ENCODE measurements at places on chromosomes 13 and 19.

DNA sequence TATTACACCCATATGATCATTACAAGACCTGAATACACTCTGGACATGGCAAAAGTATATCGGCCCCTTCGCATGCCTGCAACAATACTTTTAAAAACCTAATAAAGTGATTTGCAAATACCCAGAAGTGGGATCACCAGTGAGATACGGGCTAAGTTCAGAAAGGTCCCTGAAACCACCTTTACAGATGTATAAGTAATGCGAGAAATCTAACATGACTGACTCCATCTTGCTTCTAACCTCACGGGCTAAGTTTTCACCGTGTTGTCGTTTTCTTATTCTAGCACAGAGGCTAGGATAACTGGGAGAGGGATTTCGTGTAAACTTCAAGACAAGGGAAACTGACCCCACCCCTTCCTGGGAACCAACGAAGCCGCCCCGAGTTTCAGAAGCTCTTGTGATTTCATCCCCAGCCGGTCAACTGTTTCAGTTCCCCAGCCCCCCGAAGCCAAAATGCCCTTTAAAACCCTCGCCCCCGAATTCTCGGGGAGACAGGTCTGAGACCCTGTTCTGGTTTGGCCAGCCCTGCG lies 703 bp downstream of the NEK3 start:
- peak; percentile 65 for DNase-seq

DNA sequence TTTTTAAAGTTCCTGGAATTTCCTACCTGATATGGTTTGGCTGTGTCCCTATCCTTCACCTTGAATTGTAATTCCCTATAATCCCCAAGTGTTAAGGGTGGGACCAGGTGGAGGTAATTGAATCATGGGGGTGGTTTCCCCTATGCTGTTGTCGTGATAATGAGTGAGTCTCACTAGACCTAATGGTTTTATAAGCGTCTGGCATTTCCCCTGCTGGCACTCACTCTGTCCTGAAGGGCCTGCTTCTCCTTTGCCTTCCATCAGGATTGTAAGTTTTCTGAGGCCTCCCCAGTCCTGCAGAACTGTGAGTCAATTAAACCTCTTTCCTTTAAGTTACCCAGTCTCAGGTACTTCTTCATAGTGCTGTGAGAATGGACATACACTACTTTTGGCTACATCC lies 298.7 kb downstream of the HS6ST3 start:
- DNase-seq, result no peak

DNA sequence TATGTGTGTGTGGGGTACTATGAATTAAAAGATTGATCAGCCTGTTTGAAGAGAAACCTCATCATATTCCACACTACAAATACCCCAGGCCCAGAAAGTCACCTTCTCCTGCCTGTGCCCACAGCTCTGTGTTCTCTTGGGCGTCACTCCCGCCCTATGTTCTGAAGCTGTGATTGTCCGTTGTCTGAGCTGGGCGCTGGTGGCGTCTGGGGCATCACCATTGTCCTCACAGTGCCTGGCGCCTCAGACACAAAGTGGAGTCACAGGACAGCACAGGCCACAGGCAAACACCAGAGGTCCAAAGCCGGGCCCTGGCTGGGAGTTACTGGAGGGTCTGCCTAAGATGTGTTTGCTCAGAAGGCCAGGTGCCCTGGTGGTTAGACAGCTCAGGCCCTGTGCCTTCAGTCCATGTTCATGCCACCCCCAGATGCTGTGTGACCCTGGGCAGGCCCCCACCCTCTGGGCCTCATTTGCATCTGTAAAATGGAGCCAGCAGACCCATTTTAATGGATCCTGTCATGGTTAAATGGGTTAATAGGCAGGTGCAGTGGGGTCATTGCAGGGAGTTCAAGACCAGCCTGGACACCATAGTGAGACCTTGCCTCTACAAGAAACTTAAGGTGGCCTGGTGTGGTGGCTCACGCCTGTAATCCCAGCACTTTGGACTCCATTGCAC lies 34.5 kb downstream of the DNM2 start:
- no peak for DNase-seq

- peak; percentile 48 for DNase-seq
These were observed 9.6 kb downstream of the SH3GL1 start for GRCh38 chr19:4390567-4391305.

DNA sequence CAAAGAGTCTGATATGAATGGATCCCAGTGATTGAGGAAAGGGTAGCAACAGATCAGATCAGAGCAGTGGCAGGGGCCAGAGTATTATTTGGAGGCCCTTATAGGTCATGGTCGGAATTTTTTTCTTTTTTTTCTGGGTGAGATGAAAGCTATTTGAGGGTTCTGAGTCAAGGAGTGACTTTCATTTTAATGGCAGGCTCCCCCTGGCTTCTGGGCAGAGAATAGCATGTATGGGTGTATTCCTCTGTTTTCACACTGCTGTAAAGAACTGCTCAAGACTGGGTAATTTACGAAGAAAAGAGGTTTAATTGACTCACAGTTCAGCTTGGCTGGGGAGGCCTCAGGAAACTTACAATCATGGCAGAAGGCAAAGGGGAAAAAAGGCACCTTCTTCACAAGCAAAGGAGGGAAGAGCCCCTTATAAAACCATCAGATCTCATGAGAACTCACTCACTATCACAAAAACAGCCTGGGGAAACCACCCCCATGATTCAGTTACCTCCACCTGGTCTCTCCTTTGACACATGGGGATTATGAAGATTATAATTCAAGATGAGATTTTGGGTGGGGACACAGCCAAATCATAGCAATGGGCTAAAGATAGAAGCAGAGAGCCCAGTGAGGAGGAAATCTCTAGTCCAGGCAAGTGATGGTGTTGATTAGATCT lies 3.0 kb upstream of the SLC6A16 start:
- DNase-seq, result no peak

DNA sequence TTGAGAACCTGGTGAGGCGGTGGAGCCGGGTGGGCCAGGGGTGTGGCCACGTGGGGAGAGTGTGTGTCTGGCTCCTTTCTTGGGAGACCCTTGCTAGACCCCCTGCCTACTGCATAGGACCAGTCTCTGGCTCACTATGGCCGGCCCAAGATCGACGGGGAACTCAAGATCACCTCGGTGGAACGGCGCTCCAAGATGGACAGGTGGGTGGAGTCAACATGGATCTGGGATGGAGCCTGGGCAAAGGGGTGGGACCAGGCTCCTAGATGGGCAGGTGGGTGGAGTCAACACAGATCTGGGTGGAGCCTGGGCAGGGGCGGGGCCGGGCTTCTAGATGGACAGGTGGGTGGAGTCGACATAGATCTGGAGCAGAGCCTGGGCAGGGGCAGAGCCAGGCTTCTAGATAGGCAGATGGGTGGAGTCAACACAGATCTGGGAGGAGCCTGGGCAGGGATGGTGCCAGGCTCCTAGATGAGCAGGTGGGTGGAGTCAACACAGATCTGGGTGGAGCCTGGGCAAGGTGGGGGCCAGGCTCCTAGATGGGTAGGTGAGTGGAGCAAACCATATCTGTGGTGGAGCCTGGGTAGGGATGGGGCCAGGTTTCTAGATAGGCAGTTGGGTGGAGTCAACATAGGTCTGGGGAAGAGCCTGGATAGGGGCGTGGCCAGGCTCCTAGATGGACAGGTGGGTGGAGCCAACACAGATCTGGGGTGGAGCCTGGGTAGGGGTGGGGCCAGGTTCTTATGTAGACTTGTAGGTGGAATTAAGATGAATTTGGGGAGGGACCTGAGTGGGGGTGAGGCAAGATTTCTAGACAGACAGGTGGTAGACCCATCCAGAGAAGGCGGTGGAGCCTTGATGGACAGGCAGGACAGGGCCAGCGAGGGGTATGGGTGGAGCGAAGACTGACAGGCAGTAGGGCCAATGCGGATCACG lies 56.5 kb downstream of the VAV1 start:
- no peak for DNase-seq

- peak; percentile 36 for DNase-seq
These were observed 22.7 kb upstream of the MAB21L1 start for GRCh38 chr13:35499196-35499662.

- DNase-seq, result no peak
These were observed 4.6 kb downstream of the ZNF444 start for GRCh38 chr19:56145698-56146097.

GRCh38 chr13:50257646-50258045 lies 242.4 kb downstream of the KCNRG start:
- DNase-seq, result no peak

GRCh38 chr13:52428295-52428694 lies 22.1 kb downstream of the VPS36 start:
- DNase-seq, result no peak

- DNase-seq, result peak; percentile 47
These were observed 506.7 kb upstream of the PCDH9 start for GRCh38 chr13:67736646-67737420.

DNA sequence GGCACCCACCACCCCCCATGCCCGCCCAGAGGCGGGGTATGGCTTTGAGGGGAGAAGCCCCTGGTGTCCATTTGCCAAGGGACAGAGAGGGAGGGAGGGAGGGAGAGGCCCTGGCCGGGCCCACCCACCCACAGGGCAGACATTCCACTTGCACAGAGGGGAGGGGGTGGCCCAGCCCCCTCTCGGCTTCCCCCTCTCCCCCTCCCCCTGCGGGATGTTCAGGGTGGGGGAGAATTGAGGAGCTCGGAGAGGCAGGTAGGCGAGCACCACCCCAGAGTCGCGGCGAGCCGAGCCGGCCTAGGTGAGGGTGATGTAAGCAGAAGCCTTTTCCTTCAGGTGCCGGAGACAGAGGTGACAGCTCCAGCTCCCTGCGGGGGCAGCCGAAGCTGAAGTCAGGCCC lies 12.3 kb downstream of the DPF1 start:
- no peak for DNase-seq

GRCh38 chr13:41837629-41838028 lies 123.3 kb downstream of the VWA8 start:
- DNase-seq, result no peak

- no peak for DNase-seq
These were observed 24.8 kb upstream of the CEACAM21 start for GRCh38 chr19:41551212-41551610.

DNA sequence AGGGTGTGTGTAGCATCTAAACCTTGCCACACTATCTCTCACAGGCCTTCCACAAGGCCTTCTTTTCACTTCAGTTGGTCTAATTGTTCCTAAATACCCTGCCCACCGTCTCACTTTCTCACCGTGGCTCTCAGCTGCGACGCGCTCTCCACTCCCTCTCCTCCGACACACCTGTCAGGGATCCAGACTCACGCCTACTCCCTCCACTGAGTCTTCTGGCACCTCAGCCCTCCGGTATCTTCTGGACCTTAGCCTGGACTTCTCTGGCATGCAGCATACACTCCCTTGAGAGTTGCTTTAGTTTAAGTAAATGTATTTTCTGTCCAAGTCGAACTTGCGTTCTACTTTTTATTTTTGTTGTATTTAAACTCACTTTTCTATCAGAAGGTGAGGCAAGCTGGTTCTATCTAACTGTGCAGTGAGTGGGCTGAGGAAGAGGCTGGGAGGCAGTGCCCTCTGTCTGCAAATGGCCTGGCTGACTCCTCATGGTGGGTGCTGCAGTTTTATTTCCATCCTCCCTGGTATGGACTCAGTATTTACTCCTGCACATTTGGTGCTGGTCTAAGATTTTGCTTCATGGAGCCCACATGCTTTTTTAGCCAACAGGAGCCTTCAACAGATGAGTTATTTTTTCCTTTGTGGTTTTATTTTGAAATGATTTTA lies 28.5 kb upstream of the ARGLU1 start:
- DNase-seq, result no peak

- peak; percentile 86 for DNase-seq
These were observed 3.7 kb upstream of the CSNK1A1L start for GRCh38 chr13:37109051-37109678.

- no peak for DNase-seq
These were observed 13.0 kb downstream of the TFDP1 start for GRCh38 chr13:113597391-113598080.

DNA sequence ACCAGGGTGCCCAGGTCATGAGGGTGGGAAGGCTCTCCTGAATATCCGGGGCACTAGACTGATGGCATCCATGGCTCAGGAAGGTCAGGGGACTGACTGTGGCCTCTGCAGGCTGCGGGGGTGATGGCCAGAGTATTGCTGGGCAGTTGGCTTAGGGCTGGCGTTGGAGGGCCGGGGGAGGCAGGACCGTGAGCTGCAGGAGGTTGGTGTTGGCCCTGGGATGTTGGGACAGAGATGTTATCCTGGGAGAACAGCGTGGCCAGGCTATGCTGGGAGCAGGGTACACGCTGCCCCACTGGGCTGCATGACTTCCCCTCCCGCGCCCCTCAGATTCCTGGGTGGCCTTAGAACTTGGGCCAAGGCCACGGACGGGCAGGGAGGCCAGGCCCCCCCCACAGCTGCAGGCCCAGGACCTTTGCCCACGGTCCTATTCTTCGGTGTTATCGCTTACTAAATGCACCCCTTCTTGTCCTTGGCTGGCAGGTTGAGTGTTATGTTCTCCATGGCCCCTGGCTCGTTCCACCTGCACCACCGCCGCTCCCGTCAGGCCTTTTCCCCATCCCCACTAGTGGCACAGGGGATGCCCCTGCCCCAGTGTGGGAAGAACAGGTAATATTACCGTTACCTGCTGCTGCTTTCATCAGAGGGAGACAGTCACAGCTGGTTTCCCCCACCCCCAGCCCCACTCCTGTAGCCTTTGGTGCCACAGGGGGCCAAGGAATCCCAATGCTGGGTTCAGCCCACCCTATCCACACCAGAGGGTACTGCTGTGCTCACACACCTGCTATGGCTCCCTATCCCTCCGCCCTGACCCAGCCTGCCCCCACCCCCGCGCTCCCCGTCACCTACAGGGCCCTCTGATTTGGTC lies 3.2 kb upstream of the ISYNA1 start:
- DNase-seq, result no peak

Data from tongue (tissue), 3 donors.